ENCODE measurements at places on chromosomes 6 and 20.

GRCh38 chr6:63734923-63735322 is 99.3 kb downstream of the PHF3 start:
- no peak for DNase-seq

DNA sequence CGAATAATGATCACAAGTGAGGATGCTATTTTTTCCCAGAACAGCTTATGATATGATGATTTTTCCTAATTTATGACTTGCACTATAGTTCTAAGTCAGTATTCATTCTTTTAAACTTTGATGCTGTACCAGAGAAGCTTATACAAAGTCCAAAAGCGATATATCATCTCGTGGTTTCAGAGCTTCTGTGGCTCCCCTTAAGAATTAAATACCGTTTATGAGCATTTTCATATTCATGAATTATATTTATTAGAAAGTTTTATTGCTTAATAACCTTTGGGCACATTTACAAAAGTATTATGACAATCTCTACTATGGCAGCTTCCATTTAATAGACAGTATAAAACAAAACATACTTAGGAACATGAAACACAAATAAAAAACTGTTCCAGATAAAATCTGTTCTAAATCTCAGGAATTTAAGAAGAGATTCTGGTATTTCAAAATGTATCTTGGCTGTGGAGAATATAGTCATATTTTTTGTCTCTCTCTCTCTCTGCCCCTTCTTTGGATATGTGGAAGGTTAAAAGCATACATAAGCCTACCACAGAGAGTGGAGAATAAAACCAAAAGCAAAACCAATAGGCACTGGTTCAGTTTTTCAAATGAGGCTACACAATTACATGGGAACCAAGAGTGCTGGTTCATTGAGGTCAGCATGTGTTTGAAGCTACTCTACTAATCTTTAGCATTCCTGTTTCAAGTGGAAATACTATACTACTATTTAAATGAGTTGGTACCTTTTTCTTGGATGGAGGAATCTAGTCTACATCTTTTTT is 884.5 kb upstream of the GJE1 start:
- no peak for DNase-seq

DNA sequence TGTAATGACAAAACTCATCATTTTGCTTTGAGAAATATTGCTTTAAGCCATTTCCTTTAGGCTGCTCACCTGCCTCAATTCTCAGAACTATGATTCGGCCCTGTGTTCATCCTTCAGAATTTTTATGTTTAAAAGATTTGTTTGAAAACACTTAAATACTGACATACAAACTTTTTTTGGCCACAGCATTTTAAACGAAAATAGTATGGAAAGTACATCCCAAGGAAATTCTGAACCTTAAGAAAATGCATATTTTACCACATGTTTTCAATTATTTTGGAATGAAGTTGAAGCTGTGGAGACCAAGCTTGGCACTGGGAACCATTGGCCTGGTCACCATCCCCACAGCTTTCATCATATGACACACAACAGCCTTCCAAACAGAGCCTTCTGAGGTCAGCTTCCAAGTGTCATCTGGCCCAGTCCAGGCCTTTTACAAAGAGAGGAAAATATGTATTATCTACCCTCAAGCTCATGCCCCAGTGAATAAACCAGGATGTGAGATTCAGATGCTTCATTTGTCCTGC is 83.3 kb downstream of the SOD2 start:
- DNase-seq, result no peak

DNA sequence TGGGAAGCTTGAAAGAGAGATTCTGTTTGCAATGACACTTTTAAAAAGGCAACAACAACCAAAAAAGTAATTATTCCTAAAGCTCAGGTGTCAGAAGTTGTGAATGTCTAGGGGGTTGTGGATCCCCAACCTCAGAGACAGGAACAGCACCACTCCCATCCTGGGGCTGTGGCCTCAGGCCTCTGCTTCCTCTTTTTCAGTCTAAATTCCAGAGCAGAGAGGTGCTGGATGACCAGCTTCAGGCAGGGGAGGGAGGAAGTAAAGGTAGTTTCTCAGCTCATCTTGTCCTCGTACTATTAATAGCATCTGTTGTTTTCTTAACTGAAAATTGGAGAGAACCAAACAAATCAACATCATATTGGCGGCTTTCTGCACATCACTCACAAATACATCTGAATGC is 8.3 kb downstream of the NT5E start:
- DNase-seq, result no peak

- DNase-seq, result no peak
These were observed 241.4 kb downstream of the IBTK start for GRCh38 chr6:82006027-82006738.

DNA sequence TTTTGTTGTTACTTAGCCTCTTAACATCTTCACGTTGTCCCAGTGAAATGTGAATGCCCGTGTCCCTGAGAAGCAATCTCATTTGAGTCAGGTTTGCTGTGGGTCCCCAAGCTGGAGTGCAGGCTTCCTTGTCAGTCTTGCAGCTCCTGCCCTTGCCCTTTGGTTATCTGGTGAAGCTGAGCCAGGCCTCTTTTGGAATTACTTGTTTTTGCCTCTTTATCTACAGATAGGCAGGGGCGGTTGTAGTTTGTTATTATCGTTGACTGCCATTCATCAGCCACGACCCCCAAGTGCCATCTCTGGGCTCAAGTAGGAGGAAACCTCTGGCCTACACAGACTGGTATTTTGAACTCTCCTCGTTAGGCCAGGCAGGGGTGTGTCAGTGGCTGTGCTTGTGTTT is 2.2 kb downstream of the TMEM14C start:
- DNase-seq, result no peak

DNA sequence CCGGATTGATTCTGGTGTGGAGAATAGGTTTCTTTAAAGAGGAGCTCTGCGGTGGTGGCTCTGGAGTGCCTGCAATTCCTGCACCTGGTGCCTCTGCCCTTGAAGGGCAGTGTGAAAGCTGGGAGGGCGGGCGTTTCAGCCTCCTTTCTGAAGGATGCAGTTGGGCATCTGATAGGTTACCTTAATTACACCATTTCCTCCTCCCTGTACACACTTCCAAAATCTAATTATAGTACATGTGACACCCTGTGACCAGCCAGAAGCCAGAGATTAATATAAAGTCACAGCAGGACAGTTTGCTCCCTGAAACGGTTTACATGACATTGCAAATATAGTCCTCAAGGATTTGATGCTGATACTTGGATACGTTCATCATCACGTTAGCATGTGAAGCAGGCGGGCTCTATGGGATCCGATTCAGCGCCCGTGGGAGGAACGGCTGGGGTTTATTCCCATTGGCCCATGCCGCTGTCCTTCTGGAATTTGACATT is 548.2 kb downstream of the QKI start:
- no peak for DNase-seq

GRCh38 chr20:371755-372542 is 8.6 kb upstream of the TRIB3 start:
- DNase-seq, result no peak

DNA sequence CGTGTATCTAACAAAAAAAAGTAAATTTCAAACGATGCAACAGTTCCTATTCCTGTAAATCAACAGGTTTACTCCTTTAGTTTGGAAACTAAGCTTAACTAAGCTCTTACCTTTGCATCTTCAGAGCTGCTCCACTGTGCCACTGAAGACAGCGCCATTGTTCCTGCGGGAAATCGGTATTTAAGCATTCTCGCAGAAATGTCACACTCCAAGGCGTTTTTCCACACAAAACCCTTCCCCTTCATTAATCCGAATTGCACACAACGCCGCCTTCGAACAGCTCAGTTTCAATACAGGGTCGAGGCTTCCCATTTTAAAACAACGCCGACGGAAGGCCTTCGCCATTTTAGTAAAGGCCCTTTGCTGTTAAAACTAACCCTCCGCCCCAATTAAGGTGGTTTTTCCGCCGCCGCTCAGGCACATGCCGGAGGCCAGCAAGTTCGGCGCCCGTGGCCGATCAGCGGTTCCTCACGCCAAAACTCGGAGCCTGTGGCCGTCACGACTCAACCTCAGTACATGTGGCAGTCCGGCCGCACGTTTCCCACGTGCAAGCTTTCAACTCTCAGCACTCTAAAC is 35.4 kb upstream of the SYNCRIP start:
- DNase-seq, result no peak

All from activated gamma-delta T cell (primary cell).